CD4-positive, alpha-beta T cell treated with Interleukin-2 at 100 ng/mL for 4 hours (primary cell): ENCODE measurements at places on chromosomes 4 and X.
A peak's percentile ranks its signal among the peaks of the same experiment; 100 is the strongest.

DNA sequence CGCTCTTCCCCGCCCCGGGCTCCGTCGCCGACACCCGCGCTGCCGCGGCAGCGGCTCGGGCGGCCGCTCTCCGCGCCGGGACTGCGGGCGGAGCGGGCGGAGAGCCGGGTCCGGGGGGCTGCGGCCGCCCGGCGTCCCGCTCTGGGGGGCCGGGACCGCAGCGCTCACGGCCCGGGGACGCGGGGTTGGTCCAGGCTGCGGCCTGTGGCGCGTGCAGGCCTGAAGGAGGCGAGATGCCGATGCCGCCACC is 492 bp downstream of the GALNT7 start:
- DNase-seq, result no peak

DNA sequence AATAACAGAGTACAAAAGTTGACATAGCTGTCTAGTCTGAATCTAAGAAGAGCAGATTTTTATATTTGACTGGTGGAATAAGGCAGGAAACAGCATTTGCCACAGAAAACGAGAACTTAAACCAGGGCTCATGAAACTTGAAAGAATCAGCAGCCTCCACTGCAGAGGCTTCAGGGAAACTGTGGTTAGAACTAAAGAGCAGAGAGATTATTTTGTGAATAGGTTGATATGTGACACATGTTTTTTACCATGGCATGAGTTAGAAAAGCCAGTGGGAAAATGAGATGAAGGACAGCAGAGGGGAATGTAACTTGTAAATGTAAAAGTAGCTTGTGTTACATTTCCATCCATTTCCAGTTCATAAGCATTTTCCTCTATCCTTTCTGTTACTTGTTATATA is 63.7 kb upstream of the CAMK2D start:
- peak; percentile 9 for DNase-seq

GRCh38 chr4:183438458-183439113 is 5.8 kb upstream of the CDKN2AIP start:
- DNase-seq, result no peak

- no peak for DNase-seq
These were observed 1.4 kb downstream of the PGM2 start for GRCh38 chr4:37827802-37828321.
